ENCODE measurements at places on chromosomes 5 and 9. TPM values are rescaled to one million over a fixed set of nuclear protein-coding genes. Genes with fewer than 3 reads are reported as not detected.

DNA sequence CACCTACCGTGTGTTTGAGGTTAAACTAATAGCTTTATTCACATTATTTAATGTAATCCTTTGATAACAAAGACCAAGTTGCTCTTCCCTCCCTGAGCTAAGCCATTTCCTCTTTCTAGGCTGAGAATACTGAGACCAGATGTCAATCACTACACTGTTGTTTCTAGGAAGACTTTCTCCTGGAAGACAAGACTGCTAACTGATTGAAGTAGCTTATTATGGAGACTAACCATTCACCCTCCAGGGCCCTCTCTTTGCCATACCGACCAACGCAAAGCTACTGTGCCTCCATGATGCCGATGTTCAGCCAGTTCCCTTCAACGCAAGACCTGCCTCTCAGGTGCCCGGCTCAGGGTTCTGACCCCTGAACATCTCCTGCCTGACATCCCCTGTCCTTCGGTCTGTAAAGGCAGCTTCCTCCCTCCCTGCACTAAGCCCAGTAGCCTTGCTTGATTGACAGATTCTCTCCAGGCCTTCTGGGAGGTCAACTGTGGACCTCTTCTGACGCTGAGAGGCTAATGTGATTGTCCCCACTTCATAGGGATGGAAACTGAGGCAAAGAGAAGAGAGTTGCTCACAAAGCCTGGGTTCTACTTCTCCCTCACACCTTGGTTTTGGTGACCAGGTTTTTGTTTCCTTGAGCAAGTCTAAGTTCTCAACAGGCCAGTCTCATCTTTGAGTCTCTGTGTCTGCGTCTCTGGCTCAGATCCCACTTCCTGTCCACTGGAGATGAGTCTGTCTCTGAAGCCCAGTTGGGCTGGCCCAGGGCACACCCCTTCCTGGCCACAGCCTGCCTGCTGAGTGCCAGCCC is 259.7 kb upstream of the IRX2 start:
- DNase-seq, result no peak

DNA sequence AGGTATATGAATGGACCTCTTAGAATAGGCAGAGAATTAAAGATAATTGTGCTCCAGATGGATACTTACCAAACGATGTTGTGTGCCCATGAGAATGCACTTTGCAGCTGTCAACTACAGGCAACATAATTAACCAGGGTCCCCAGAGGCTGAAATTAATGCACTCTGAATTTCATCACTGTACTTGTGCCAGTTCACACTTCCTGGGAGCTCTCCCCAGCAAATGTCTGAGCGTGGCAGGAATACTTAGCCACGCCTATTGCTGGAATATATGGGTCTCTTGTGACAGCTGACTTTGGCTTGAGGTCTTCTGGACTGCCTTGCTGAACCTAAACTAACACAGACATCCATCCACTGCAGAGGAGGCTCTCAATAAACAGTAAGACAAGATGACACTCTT is 11.9 kb upstream of the C1QTNF2 start:
- DNase-seq, result no peak
- no peaks in the 10 kb centered on the region for H3K27me3 ChIP-seq
- no peak overlapping the region for H3K4me3 ChIP-seq

Gene SPRY4
- total RNA-seq, result 12.8 TPM

DNA sequence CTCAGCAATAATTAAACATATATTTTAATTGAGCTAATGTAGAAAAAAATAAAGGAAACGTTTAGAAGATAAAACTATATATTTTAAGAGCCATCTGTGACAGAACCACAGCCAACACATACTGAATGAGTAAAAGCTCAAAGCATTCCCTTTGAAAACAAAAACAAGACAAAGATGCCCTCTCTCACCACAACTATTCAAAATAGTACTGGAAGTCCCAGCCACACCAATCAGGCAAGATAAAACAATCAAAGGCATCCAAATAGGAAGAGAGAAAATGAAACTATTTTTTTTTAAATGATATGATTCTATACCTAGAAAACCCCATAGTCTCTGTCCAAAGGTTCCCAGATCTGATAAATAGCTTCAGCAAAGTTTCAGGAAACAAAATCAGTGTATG is 262.0 kb downstream of the HTR1A start:
- no peaks in the 10 kb centered on the region for H3K4me1 ChIP-seq
- no peak for DNase-seq
- H3K36me3 ChIP-seq, result no peaks in the 10 kb centered on the region
- no peak overlapping the region for H3K4me3 ChIP-seq
- H3K27ac ChIP-seq, result no peak overlapping the region
- no peaks in the 10 kb centered on the region for H3K27me3 ChIP-seq

Gene THBS4
- total RNA-seq, result 0.43 TPM
